ENCODE measurements at places on chromosomes 13 and 19.

DNA sequence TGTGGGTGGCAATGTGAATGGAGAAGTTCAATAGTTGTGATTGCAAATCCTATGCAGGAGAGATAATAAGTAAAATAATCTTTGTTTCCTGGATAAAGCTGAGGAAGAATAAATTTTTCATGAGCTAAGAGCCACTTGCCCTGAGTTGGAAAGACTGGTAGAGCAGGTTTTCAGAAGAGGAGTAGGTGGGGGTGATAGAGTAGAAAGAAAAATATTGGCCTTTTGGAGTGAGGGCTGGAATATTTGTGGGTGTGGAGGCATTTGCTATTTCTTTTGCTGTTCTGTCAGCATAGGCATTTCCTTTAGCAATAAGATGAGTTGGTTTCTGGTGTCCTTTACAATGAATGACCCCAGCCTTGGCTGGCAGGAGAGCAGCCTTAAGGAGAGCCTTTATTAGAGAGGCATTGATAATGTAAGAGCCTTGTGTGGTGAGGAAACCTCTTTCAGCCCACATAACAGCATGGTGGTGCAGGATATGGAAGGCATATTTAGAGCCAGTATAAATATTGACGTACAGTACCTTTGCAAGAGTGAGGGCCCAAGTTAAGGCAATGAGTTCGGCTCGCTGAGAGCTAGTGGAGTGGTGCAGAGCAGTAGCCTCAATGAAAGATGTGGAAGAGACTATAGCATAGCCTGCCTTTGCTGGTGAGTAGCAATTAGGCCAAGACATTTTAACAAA is 11.6 kb upstream of the ZNF431 start:
- DNase-seq: no peak

DNA sequence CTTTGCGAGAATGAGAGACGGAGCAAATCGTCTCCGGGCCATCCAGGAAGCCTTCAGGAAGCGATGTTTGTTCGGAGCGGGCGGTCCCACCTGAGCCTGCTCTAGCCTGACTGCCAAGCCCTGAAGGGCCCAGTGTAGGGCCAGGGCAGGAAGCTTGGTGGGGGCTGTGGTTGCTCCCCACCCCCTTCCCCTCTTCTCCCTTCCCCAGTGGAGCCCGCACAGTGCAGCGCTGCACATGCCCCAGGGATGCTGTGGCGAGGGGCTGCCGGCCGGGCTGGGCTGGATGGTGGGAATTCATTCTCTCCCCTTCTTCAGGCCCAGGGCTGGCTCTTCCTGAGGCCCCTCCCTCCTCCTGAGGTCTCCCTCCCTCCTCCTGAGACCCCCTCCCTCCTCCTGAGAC is 7.1 kb upstream of the GRTP1 start:
- no peak for DNase-seq

DNA sequence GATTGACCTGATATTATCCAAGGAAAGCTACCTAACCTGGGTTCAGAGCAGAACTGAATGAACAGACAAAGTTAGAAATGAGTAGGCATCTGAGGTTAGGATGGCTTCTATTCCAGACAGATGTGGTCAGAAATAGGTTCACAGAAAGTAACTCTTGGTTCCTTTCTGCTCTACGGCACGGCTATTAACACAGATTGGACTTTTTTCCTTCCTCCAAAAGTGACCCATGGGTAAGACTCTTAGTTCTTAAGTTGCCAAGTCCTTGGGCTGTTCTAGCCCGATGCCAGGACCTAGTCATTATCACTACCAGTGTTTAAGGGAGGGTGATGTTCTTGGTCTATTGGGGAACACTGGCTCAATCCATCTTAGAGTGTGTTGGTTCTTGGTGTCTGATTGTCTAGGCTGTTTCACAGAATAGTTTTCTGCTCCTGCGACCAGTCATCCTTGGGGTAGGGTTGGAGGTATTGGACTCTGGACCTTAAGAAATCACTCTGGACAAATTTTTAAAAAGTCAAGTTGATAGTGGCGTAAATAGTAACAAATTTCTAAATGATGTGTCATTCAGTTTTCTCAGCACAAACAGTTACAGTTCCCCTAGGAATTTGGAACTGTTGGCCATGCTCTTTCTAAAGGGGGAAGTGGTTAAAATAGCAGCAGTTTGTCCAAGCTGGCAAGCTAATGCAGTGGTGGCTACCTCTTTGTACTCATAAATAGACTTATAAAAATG is 60.1 kb upstream of the MYCBP2 start:
- no peak for DNase-seq

GRCh38 chr19:42652021-42652420 is 57.3 kb upstream of the CEACAM8 start:
- no peak for DNase-seq

DNA sequence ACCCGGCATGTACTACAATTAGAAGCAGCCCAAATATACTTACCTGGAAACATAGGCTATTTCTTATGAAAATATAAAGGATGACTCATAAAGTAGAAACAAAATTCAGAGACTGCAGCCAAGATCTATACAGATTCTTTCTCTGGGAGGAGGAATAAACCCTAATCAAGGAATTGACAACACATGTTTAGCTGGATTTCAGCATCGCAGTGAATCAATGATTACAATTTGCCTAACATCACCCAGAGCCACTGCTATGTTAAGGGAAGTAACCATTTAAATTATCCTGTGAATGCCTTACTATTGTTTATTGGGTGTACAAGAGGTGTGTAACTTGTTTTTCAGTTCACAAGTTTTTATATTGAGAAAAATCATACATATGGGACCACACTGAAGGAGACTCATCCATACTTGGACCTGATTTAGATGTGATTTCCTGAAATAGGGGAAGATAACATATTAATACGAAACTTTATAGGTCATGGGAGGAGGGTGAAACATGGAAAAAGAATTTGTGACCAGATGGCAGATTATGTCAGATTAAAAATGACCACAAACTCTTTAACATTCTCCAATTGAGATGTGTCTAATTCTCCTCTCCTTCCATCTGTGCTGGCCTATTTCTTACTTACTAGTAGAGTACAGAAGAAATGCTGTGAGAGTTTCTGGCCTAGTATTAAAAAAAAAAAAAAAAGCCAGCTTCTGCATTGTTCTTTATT is 1168.4 kb downstream of the SLITRK1 start:
- no peak for DNase-seq

DNA sequence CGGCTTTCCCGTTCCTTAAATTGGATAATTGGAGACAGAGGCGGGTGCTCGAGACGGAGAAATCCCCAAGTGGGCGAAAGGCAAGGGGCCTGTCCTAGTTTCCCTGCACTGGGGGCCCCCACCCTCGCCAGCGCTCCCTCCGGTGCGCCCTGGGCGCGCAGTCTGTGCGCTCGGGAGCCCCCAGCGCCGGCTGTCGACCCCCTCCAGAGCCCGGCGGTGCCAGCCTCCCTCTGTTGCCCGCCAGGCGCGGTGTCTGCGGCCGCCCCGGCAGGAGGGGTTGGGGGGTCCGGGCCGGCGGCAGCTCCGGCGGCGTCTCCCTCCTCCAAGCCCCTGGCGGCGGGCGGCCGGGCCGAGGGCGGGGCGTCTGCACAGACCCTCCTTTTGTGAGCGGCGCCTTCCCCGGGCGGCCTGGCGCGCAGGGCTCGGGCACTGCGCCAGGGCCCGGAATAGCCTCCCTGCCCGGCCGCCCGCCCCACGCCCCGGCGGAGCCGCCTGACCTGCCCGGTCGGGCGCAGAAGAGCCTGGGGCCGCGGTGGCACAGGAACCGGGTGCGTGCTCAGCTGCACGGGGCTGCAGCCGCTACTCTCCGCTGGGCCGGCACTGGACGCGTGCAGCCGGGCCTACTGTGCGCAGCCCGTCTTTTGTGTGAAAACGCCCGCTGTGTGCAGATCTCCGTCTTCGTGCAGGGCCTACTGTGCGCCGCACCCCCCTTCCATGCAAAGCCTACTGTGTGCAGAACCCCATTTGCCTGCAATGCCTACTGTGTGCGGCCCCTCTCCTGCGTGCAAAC is 13.2 kb downstream of the GADD45B start:
- no peak for DNase-seq

- DNase-seq: no peak
Measured at GRCh38 chr19:5844456-5845433, 5.2 kb upstream of the FUT6 start.

- DNase-seq: no peak
Measured at GRCh38 chr13:32473650-32474049, 45.7 kb upstream of the N4BP2L1 start.

DNA sequence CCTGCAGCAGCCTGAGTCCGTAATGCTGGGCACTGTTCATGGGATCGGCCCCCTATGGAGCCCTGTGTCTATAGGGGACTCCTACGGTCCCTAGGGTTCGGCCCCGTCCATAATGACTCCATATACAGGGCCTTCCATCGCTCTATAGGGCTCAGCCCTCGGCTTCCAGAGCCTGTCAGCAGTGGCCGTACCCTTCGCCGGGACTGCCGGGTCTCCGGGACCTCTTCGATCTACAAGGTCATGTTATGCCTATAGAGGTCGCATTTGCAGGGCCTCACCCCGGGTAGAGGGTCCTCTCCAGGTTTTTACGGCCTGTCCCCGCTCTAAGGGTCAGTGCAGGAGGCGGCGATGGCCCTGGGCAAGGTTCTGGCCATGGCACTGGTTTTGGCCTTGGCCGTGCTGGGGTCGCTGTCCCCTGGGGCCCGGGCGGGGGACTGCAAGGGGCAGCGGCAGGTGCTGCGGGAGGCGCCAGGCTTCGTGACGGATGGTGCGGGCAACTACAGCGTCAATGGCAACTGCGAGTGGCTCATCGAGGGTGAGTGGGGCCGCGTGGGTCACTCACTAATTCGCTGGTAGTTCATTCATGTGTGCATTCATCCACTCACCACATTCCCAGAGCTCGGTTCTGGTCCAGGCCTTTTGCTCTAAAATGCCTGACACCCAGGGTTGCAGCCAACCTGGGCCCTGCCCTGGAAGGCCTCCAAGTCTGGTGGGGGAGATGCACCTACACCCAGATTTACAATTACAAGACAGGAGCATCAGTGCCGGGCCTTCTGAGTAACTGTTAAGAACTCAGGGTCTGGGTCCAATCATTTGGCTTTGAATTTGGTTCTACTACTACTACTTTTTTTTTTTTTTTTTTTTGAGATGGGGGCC is 699 bp downstream of the MEGF8 start:
- DNase-seq: no peak

GRCh38 chr13:43074824-43075510 is 51.6 kb downstream of the DNAJC15 start:
- DNase-seq: no peak

DNA sequence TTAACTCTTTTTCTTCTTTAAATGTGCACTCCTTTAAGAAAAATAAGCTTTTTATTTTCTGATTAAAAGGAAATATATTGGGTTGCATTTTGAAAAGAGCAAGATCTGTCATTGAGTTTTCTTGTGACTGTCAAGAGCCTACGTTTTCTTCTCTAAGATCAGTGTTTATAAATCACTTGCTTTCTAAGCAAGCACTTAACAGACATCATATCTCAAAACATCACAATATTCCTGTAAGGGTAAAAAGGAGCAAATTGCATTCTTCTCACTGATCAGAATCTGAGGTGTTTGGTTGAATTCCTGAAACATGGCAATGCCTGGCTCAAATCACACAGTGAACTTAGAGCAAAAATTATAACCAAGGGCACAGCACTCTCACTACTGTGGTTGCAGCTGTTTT is 231.3 kb downstream of the PCDH17 start:
- DNase-seq: no peak

GRCh38 chr13:104140552-104140951 is 1074.3 kb upstream of the SLC10A2 start:
- no peak for DNase-seq

DNA sequence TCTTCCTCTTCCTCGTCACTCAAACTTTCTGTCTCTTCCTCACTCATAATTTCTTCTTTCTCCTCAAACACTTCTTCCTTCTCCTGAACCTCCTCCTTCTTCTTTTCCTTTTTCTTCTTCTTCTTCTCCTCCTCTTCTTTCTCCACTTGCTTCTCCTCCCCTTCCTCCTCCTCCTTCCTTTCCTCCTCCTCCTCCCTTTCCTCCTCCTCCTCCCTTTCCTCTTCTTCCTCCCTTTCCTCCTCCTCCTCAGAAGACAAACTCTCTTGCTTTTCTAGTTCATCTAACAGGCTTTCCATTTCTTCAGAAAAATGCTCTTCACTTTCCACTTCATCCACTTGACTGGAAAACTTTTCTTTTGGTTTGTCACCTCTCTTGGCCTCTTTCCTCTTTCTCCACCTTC is 19.8 kb downstream of the WDR87 start:
- no peak for DNase-seq

DNA sequence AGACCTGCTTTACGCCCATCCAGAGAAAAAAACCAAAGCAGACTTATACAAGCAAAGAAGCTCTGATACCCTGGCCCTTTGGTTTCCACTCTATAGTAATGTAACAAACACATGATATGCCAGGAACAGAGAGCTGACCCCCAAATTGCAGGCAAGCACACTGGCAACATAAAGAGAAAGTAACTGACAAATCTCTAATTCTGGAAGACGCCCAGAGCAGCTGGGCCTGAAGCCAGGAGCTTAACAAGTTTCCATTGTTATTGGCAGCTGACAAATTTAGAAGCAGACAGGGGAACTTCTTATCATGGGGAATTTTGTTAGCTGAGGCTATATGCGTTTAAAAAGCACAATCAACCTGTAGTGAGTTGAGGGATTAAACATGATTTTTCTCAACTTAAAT is 158.0 kb downstream of the DLEU7 start:
- no peak for DNase-seq

GRCh38 chr19:10431943-10432735 is 11.8 kb downstream of the PDE4A start:
- peak; percentile 72 for DNase-seq

- no peak for DNase-seq
Measured at GRCh38 chr19:1271528-1272422, 2.6 kb downstream of the CIRBP start.

DNA sequence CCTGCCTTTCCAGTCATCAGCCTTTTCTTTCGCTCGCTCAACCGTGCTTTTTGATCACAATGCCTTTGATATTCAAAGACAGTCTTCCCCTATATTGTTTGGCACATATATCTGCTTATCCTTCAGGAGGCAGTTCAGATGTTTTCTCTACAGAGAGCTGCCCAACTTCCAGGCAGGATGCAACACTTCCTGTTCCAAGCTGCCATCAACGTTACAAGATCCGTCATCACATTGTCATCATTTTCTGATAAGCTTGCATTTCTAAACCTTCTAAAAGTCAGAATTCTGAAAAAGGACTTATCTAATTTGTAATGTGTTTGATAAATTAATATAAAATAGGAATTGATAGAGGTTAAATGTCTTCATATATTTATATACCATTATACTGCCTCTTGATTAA is 574.2 kb downstream of the TBC1D4 start:
- DNase-seq: no peak

DNA sequence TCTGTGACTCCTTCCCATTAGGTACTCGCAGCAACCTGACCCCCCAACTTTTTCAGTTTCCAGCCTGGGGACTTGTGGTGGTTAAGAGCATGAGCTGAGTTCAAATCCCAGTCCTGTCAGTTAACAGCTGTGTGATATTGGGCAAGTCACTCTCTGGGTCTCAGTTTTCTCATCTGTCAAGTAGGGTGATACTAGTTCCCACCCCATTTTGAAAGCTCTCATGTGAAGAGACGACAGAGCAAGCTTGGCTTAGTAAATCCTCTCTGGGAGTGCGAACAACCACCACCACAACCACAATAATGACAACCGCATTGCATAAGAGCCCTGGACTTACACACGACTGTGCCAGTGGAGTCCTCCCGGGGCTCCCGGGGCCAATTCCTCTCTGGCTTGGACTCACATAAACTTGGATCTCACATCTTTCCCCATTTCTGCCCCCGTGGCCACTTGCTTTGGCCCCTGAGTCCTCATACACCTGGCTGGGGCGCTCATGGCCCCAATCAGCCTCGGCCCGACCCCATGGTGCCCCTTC is 454 bp downstream of the BLVRB start:
- DNase-seq: peak; percentile 64

Measured in CD8-positive, alpha-beta memory T cell (primary cell).